Stimulated activated CD4-positive, alpha-beta T cell treated with anti-CD3 and anti-CD28 coated beads, Interleukin-12 subunit alpha, Interleukin-12 subunit beta, amount 100 ng/mL, for 48 hours (primary cell): ENCODE measurements at places on chromosomes 2 and 18.

DNA sequence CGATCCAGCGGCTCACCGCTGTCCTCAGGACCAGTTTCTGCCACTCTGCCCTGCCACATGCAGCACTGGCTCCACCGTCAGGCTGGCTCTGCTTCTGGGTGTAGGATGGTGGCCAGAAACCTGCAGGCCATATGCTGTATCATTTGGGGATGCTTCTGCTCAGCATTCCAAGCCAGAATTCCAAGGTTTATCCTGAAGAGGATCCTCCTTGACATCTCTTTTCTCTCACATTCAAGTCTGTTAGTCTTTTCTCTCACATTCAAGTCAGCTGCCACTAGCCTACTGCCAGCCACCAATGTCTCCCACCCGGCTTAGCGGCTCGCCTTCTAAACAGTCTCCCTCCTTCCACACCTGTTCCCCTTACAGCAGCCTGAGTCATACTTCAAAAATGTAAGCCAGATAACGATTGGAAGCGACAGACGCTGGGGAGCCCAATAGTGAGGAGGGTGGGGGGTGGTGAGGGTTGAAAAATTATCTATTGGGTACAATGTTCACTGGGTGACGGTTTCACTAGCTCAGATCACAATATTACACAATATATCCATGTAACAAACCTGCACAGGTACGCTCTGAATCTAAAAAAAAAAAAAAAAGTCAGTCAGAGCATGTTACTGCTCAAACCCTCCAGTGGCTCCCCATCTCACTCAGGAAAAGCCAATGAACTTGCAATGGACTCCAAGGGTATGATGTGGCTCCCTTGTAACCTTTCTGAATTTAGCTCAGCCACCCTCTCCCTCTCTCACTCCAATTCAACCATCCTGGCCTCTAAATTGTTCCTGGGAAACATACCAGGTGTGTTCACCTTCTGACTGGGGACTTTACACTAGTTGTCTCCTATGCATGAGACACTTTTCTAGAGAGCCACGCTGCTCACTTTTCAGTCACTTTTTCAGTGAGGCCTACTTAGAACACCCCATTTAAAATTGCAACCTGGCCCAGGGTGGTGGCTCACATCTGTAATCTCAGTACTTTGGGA, 38.8 kb upstream of the SP3 start:
- no peak for DNase-seq

DNA sequence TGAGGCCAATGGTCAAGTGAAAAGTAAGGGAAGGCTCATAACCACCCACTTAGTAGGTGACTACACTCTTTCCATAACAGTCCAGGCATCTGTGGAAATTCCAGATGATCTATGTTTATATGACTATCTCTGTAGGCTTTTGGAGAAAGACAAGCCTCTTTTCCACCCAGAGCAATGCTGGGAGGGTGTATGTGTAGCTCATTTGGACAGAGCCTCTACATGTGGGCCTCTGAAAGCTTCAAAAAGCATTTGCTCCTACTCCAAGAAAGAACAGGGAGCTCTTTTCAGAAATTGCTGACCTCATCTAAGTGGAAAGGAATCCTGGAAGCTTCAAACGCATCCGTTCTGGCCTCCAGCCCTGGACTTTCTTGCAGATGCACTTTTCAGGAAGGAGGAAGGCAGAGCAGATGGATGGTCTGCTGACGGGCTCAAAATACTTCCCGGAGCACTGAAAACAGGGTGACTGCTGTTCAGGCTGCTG, 308.7 kb downstream of the LRATD1 start:
- DNase-seq = no peak

DNA sequence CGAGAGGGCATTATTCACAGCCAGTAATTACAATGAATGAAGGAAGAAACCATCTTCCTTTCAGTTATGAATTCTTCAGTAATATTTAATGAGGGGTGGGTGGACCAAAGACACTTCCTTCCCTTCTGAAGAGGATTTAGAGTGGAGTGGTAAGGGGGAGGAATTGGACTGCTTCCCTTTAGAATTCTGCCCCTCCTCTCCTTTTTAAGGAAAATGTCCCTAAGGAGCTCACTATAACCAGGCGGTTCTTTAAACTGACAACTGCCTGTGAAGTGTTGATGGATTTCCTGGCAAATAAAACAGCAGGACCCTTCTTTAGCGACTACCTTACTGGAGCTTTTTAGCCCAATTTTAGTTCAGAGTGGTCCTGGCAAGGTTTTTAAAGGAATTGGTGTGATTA, 86.4 kb downstream of the LIMS1 start:
- DNase-seq = no peak

GRCh38 chr2:239113171-239113570, 265.3 kb downstream of the TWIST2 start:
- no peak for DNase-seq

GRCh38 chr2:111035830-111036441, 84.8 kb upstream of the BCL2L11 start:
- DNase-seq = no peak

- DNase-seq = no peak
These were observed 1004.1 kb upstream of the NRXN1 start for GRCh38 chr2:52036024-52036423.

GRCh38 chr2:173171321-173171720, 95.7 kb downstream of the MAP3K20 start:
- no peak for DNase-seq

DNA sequence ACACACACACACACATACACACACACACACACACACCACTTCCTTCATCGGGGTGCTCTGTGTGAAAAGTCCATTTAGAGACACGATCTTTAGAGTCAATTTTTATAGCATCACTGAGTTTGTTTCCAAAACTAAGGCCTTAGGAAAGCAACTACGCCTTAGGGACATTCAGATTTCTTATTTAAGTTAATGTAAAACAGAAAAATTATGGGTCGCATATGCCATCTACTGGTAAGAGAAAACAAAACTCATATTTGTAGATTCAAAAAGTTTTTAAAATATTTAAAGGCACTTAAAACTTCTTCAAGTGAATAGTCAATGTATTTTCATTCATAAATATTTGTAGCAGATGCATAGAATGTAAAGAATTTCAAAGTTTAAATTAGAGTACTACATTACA, 166.2 kb downstream of the ATAD2B start:
- DNase-seq = no peak

DNA sequence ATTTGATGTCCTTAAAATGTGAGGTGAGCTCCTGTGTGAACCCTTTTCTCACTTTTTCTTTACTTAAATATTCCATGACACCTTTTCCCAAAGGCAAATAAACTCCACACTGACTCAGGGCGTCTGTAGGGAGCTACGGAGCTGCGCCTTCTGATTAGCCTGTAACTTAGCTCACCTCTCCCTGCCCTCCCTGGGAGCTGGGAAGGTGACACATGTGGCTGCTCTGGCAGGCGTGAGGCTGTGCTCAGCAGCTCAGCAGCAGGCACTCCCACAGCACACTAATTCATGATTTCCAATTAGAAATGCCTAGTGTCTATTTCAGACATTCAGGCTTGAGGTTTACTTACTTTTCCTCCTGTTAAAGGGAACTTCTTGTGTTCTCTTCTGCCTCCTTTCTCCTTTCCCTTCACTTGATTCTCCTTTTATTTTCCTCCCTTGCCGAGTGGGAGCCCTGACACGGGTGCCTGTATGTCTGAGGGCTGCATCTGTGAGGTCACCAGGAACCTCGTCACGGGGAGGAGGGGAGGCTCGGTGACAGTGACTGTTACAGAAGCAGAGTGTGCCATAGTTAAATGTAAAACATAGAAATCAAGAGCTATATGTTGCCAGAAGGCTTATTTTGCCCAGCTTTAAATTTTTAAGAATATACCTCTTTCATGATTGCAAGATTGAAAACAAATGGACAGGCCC, 437.1 kb downstream of the DCDC2C start:
- DNase-seq = no peak

- no peak for DNase-seq
These were observed 251.7 kb downstream of the CYRIA start for GRCh38 chr2:16413947-16414346.

- DNase-seq = no peak
These were observed 52.0 kb upstream of the CHAC2 start for GRCh38 chr2:53715568-53715967.
